Esophagus squamous epithelium (tissue), 5 donors: ENCODE measurements at places on chromosomes 16 and 17.

GRCh38 chr17:9371019-9371418 lies 204.6 kb downstream of the STX8 start:
- no peak for DNase-seq

DNA sequence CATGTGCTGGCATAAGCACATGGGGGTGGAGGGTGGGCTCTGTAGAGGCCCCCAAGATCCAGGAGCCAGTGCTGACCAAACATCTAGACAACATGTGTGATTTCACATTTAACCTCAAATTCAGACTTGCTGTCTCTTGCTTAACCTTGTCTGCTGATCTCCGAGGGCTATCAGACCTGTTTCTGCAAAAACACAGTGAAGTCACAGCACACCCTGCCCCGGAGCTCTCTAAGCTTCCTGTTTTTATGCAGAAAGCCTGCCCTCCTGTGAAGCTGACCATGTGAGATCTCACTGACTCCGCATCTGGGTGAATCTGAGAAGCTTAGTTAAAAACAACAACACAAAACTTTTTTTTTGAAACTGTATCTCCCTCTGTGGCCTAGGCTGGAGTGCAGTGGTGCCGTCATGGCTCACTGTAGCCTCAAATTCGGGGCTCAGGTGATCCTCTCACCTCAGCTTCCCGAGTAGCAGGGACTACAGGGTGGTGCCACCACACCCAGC lies 6.6 kb upstream of the DPEP2 start:
- peak; percentile 22 for DNase-seq

GRCh38 chr17:32443827-32444300 lies 446 bp upstream of the PSMD11 start:
- no peak for DNase-seq

DNA sequence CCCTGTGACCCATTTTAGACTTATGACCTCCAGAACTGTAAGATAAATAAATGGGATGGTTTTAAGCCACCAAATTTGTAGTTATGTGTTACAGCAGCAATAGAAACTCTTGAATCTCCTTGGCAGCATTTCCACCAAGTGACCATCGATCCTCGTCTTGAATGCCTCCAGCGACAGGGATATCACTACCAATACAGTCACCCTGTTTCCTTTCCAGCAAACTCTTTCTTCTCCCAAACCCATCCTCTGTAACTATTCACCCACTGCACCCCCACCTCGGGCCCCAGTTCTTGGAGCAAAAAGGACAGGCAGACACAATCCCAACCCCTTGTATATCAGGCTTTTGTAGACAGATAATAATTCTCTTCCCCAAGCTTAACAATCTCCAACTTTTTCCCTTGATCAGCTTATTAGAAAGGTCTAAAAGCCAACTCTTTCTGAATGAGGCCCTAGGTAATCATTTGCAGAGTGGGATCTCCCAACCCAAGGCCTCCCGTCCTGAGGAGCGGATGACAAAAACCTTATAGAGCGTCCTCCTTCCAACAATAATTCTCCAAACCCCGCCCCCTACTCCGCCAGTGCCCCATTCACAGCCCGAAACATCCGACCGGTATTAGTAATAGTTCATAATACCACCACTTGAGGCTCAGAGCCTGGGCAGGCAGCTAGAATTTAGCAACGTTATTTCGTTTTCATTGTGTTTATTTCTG lies 14.7 kb upstream of the PLLP start:
- no peak for DNase-seq

DNA sequence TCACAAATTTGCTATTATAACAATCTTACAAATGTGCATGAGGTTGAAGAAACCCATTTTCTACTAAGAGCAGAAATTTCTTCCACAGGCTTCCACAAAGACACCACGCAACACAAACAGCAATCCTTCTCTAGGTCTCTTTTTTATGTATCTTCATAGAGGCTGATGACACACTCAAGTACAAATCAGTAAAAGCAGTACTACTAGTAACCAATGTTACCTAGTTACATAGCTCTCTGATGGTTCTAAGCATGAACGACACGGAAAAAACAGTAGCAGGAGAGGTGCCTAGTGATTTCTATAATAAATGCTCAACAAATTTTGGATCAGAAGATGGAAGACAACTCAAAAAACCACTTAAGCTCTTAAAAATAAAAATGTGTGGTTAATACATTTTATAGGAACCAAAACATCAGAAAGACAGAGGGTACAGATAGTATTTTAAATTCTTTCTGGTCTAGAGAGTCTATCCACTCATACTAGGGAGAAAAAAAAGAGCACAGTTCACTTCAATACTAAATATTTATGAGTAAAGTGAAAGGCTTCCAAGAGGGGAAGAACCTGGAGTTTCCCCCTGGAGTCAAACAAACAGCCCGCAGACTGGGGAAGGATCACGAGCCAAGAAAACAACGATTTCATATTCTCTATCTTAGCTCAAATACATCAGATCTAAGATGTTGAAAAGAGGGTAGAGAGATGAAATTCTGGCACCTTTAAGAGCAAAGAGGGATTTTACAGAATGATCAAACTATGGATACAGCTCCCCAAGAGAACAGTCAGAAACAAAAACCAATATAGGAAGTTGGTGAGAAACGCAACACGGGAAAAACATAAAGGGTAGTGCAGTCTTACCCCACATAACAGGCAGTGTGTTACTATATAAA lies 40.2 kb downstream of the SMG6 start:
- DNase-seq = no peak

DNA sequence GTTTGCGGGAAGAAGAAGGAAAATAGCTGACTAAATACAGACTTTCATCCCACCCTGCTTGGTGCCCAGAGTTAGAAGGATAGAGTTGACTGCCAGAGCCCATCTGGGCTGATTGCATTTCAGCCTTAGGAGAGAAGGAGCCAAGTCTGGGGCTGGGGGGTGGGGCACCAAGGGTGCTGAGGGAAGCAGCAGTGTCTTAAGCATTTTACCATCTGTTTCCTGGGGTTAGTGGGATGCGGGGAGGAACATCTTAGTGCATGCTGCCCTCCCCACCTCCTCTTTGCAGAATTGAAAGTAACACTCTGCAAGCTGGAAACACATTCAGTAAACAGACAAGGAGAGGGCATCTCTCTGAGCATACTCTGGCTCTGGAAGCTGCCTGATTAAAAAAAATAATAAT lies 1.5 kb upstream of the ARL5C start:
- no peak for DNase-seq

DNA sequence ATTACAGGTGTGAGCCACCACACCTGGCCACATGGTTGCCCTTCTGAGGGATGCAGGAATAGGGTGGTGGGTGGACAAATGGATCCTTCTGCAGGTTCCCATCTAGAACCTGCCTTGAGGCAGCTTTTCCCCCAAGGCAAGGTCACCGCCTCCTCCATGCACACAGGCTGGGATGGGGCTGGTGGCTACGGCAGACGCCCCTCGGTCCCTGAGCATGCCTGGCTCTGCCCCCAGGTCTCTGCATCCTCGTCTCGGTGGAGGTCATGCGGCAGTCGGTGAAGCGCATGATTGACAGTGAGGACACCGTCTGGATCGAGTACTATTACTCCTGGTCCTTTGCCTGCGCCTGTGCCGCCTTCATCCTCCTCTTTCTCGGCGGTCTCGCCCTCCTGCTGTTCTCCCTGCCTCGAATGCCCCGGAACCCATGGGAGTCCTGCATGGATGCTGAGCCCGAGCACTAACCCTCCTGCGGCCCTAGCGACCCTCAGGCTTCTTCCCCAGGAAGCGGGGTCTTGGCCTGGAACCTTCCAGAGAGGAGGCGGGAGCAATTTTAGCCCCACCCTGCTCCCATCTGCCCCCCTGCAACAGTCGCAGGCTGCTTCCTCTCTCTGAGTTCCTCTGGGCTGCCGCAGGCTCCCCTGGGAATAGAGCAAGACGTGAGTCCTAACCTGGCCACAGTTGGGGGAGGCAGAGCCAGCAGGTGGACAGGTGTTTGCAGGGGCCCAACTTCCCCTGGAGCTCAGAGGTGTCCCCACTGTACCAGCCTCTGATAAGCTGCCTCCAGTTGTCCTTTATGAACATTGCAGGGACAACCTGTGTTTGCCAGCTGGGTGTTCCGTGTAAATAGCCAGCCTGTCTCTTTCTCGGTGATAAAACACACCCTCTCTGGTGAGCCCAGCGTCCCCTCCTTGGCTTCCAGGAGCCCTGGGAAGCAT lies 11.7 kb downstream of the CACNG1 start:
- DNase-seq = no peak

GRCh38 chr16:53971616-53972015 lies 267.7 kb downstream of the FTO start:
- DNase-seq = no peak

DNA sequence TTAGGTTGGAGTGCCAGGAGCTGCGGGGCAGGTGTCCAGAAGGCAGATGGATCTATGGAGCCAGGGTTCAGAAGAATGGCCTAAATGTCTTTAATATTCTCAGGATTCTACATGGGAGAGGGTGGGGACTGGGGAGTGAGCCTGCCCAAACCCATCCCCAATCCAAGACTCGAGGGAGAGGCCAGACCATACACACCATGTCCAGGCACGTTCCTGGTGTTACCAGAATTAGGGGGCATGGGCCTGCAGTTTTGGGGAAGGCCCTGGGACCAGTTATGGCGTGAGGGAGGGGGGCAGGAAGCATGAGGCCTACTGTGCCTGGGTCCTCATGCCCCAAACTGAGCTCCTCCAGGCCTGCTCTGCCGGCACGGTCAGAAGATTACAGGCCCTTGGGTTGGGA lies 1.9 kb downstream of the TAX1BP3 start:
- DNase-seq = no peak
